ENCODE measurements at places on chromosomes 7 and 10.

GRCh38 chr10:13865758-13866491 lies 279.2 kb downstream of the PRPF18 start:
- no peak for DNase-seq

- DNase-seq, result no peak
Observed at GRCh38 chr7:75950111-75950681, 35.2 kb downstream of the POR start.

- no peak for DNase-seq
Observed at GRCh38 chr10:77563638-77564270, 73.9 kb downstream of the KCNMA1 start.

GRCh38 chr7:134939136-134939535 lies 47.2 kb upstream of the AGBL3 start:
- DNase-seq, result no peak

- no peak for DNase-seq
Observed at GRCh38 chr10:127550861-127551260, 1.8 kb downstream of the NPS start.
